ENCODE measurements at places on chromosomes 12 and 14.

DNA sequence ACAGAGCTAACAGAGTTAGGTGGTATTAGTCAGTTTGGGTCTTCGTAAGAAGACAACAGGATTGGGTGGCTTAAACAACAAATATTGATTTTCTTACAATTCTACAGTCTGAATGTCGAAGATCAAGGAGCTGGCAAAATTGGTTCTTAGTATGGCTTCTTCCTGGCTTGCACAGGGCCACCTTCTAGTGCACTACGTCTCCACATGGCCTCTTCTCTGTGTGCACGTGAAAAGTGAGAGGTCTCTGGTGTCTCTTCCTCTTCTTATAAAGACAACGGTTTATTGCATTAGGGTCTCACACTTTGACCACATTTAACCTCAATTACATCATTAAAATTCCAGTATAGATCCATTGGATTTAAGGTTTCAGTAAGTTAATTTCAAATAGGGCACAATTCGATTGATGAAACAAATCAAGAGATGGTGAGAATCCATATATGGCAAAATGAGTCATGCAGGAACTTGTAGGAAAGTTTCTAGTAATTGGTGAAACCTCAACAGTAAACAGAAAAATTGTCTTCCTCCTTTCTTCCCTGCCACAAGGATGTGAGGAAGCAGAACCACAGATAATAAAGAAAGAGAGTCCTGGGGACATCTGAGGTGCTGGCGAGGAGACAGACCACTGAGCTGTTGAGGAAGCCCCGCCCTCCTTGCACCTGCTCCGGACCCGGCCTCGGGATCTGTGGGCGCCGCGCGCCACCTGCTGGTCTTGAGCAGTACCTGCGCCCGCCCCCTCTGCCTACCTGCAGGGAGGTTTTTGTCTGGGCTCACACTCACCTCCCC, 846.7 kb downstream of the TMEM121 start:
- peak; percentile 10 for DNase-seq

- no peak for DNase-seq
These were observed 92.3 kb upstream of the BCAT1 start for GRCh38 chr12:25041006-25041741.

DNA sequence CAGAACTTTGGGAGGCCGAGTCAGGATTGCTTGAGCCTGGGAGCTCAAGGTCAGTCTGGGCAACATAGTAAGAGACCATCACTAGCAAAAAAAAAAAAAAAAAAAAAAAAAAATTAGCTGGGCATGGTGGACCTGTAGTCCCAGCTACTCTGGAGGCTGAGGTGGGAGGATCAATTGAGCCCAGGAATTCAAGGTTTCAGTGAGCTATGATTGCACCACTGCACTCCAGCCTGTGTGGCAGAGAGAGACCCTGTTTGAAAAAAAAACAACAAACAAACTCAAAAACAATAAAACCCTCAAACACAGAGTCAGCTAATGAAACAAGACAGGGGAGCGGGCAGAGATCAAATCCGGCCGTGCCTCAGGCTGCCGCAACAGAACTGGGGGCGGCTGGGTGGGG, 41.7 kb upstream of the DLK1 start:
- DNase-seq, result no peak

DNA sequence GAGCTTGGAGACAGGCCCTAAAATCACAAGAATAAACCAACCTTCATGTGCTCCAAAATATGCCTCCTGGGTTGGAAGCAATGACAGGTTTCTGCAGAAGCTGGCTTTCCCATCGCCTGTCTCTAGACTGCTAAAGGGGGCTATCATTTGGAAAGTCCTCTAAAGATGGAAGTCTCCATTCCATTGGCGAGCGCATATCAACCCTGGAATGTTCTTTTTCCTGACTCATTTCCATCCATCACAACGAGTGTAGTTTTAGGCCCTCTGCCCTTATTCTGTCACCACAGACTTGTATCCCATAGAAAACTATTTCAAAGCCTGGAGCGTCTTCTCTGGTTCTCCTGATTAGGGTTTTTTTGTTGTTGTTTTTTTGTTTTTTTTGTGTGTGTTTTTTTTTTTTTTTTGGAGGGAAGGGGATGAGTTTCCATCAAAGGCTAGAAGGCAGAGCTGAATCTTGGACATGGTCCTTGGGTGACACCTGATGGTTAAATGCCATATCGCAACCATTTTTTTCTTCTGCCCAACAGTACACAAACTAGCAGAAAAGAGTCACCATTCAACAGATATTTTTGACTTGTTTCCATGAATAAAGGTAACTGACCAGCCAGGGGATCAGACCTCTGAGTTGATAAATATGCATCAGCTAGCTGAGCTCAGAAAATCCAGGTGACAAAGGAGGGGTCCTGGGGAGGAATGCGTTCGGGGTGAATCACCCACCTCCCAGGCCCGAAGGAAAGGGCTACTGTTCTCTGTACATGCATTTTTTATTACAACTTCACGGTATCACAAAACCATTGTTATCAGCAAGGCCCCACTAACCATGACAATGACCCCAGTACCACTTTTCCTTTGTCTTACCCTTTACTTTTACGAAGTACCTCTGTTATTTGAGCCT, 40.5 kb downstream of the KCNA5 start:
- peak; percentile 72 for DNase-seq

GRCh38 chr14:50051706-50052105, 64.7 kb downstream of the VCPKMT start:
- DNase-seq, result no peak

DNA sequence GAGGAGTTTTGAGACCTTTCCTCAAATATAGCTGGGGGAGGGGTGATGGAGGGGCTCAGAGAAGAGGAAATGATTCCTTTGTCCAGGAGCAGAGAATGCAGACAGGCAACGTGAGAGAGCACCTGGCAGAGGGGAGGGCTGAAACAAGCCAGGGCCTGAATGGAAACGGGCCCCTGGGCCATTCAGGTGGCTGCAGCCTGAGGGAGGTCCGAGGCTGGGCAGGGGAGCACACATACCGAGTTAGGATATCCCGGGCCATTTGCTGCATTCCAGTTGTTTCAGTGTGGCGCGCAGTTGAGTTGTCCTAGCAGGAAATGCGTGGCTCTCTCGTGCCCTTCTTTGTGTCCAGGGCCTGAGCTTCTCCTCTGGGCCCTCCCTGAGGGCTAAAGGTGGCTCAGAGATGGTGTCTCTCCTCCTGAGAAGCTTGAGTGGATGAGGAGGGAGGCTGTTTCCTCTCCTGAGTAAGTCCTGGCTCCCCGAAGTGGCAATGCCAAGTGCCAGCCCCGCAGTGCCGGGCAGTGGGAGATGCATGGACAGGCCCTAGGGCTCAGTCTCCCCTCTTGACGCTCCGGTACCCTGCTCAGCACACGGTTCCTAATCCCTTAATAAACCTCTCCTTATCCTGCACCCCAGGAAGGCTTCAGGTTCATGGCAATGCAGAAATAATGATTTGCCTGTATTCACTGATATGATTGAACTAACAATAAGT, 85.5 kb upstream of the VRK1 start:
- DNase-seq, result no peak

DNA sequence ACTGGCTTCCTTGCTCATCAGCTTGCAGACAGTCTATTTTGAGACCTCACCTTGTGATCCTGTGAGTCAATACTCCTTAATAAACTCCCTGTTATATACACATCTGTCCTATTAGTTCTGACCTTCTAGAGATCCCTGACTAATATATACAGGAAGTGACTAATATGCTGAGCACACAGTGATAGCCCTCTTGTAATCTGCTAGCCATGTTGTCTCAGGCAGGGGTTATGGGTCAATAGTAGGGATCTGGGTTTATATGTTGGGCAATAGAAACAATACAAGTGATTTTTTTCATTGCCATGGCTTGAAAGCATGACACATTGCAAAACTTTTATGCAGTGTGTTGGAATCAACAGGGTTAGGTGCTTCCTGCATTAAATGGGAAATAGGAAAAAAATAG, 562.2 kb downstream of the GALC start:
- DNase-seq, result no peak

DNA sequence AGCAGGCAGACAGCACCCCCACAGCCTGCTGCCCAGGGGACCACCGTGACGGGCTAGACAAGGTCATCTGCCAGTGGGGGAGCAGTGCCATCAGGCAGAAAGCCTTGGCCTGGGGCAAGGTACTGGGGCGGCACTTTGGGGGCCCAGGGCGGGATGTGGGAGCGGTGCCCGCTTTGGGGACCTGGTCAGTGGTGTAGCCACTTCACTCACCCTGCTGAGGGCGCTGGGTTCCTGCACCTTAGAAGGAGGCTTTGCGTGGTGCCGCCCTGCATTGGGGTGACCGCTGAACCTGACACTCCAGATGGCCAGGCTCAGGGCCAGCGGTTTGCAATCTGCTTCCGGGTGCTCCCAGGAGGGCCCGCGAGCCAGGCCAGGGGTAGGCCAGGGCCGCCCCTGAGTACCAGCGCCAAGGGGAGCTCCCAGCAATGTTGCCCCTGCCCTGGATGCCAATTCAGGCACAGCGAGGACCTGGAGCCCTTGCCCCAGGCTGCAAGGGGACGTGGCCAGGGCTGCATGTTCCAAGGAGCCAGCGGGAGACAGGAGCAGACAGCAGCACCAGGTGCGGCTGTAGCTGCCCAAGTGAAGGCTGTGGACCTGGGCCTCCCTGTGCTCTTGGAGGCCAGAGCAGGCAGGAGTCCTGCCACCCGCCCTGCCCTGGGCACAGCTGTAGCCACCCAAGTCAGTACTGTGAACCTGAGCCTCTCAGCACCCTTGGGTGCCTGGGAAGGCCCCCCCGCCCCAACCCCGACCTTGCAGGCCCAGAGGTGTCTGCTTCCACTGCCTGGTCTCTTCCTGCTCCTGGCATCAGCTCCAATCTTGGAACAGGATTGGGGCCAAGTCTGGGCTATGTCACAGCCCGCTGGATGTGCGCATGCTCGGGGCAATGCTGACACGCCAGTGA, 550.7 kb downstream of the SLC6A15 start:
- no peak for DNase-seq

- DNase-seq, result no peak
These were observed 10.6 kb upstream of the FOXN3 start for GRCh38 chr14:89427426-89428172.

DNA sequence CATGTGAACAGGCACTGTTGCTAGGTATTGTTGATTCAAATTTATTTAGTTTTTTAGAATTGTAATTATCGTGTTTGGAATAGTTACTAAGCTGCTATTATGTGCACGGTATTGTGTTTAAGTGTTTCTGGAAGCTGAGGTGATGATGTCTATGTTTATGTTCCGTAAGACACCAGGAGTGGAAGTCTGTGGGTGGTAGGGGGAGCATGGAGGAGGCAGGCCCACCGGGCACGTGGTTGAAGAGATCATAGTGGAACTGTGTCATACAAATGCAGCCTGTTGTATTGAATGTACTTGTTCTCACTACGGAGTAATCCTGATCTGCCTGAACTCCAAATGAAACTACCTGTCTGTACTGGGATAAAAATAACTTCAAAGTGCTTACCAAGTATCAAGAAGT, 36.1 kb upstream of the STXBP6 start:
- DNase-seq, result no peak

- no peak for DNase-seq
These were observed 882.3 kb downstream of the LRFN5 start for GRCh38 chr14:42488965-42489364.

- peak; percentile 50 for DNase-seq
These were observed 4.2 kb upstream of the TNS2 start for GRCh38 chr12:53045696-53046045.

DNA sequence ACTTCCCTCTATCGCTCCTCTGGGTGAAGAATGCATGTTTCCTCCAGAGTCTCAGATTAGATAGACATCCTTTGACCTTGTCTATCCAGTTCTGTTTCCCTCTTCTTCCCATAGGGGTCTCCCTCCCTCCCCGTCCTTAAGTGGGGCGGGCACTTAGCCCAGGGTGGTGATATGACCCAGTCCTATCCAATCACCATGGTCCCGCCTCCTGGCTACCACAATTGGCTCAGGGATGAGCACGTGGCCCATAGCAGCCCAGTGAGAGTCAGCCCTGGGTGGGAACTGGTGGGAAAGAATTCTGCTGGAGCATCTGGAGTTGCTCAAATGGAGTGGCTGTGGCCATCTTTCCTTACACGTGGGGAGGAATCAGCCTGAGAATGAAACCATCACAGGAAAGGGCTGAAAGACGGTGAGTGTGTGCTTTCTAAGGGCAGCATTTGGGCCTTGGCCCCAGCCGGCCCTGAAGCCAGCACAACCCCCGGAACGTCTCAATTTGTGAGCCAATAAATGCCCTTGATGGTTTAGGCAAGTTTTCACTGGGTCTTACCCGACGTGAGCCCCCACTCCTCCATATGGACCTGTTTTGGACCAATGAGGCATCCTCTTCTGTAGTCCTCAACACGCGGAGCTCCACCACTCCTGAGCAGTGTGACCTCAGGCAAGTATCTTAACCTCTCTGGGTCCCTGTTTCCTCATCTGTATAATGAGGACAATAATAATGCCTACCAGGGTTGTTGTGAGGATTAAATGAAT, 14.4 kb upstream of the MLXIP start:
- peak; percentile 99 for DNase-seq

- DNase-seq, result peak; percentile 27
These were observed 78.3 kb downstream of the AACS start for GRCh38 chr12:125143491-125143890.

DNA sequence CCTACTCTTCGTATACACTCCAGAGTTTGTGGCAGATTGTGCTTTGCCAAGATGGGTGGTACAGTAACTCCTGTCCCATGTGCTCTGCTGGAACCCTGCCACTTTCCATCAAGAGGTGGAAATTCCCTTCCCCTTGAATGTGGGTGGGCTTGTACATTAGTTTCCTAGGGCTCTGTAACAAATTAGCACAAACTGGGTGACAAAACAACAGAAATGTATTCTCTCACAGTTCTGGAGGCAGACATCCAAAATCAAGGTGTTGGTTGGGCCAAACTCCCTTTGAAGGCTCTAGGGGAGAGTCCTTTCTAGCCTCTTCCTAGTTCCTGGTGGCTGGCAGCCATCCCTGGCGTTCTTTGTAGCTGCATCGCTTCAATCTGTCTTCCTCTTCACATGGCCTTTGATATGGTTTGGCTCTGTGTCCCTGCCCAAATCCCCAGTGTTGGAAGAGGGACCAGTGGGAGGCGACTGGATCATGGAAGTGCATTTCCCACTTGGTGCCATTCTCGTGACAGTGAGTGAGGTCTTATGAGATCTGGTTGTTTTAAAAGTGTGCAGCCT, 117.5 kb downstream of the VRK1 start:
- DNase-seq, result no peak

- no peak for DNase-seq
These were observed 9.2 kb downstream of the SOS2 start for GRCh38 chr14:50222055-50222613.

GRCh38 chr12:26318661-26319068, 123.3 kb downstream of the SSPN start:
- peak; percentile 33 for DNase-seq

- DNase-seq, result peak; percentile 81
These were observed 19.1 kb downstream of the BBS10 start for GRCh38 chr12:76329159-76329558.

- no peak for DNase-seq
These were observed 5.3 kb downstream of the TRMT5 start for GRCh38 chr14:60975551-60975950.

- DNase-seq, result no peak
These were observed 65.8 kb downstream of the TRIM9 start for GRCh38 chr14:51028851-51029754.

DNA sequence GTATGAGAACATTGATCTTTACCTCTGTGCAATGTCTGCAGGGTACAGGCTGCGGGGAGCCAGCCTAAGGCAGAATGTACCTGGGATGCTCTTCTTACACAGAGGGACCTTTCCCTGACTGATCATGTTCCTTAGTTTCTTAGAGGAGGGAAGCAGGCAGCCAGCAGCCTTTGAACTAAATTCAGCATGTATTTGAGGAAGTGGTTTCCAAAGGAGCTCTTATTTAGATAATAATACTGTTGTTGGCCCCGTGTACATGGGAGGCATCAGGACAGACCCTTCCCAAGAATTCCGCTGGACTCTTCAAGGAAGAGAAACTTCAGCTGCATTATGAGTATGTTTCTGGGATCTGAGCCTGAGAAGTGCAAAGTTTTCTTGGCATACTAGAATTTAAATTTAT, 98.8 kb downstream of the CCDC92 start:
- DNase-seq, result no peak

Measured in mesendoderm (in vitro differentiated cells).